ENCODE measurements at places on chromosomes 13 and 19.

- no peak for DNase-seq
Measured at GRCh38 chr19:51706296-51706695, 13.2 kb downstream of the SPACA6 start.

DNA sequence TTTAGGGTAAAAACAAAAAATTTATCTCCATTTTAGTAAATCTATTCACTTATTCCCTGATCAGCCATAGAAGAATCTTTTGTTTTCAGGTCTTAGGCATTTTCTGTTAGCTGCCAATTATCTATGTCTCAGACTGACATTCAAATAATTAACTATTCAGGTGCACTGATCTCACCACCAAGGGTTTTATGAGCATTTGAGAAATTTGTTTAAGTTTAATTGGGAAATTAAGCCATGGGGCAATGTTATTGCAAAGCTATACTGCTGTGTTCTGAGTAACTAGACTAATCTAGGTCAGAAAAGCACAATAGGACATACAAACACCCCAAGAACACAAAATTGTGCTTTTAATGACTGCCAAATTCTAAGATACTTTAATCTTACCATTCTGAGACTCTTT lies 210.7 kb upstream of the EDNRB start:
- DNase-seq, result no peak

DNA sequence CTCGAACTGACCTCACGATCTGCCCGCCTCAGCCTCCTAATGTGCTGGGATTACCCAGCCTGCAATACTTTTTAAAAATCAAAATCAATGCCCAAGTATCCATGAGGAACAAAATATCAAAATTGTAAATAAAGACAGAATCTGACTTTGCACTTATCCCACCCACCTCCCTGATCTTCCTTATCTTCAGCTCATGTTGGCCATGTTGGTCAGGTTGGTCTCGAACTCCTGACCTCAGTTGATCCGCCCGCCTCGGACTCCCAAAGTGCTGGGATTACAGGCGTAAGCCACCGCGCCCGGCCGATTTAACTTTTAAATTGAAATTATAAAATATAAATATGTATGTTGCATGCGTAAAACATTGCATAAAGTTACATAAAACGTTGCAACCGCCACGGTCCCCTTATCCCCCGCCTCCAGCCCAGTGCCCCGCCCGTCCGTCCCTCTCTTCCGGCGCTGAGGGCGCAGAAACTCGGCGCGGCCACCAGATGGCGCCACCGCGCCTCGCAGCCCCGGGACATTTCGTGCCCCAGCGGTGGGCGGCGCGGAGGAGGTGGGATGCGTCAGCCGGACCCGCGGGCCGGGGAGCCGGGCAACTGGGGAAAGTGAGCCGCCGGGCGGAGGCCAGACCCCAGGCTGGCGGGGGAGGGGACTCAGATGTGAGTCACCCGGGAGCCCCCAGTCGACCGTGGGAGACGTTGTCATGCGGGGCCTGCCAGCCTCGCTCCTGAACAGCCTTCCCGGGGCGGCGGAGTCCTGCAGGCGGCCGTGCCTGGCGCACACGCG lies 1.5 kb upstream of the GADD45B start:
- DNase-seq, result peak; percentile 69

- DNase-seq, result no peak
Measured at GRCh38 chr13:48817166-48817802, 158.4 kb upstream of the FNDC3A start.

GRCh38 chr13:27172495-27172842 lies 858 bp upstream of the USP12 start:
- DNase-seq, result no peak

DNA sequence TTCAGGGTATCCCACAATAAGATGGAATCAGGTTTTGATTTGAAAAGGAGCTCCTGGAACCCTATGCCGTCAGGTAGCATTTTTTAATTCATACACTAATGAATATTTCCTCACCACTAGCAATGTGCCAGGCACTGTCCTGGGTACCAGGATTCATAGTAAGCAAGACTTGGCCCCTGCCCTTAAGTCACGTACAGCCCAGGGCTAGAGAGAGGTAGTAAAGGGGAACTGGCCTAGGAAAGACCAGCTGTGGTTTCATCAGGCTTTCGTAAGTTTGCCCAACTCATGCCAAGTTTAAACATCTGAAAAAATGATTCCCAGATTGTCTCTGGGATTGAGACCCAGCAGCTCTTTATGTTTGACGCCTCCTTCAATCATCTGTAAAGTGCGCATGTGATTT lies 45.9 kb upstream of the AMER2 start:
- no peak for DNase-seq

GRCh38 chr13:75196147-75196837 lies 285.7 kb downstream of the TBC1D4 start:
- peak; percentile 61 for DNase-seq

DNA sequence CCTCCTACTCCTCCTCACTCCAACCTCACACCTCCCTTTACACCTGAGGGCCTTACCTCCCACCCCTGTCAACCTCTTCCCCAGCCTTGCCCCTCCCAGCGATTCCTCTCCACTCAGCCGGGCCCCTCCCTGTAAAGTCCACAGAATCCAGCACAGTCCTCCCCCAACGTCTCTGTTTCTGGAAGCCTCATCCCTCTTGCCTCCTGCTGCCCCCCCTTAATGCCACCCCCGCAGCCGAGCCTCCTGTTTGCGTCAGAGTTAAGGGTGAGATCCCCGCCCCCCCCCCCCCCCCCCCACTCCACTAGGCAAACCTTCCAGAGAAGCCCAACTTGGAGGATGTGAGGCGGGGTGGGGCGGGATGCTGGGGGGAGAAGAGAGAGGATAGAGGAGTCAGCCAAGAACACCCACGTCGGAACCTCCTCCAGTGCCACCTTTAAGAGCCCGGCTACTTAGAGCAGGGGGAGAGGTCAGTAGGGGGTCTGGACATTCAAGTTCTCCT lies 2.1 kb downstream of the UNC13A start:
- DNase-seq, result no peak

GRCh38 chr19:32416749-32417456 lies 11.3 kb downstream of the DPY19L3 start:
- peak; percentile 36 for DNase-seq

- DNase-seq, result no peak
Measured at GRCh38 chr13:47853236-47853635, 147.8 kb downstream of the SUCLA2 start.

GRCh38 chr19:34733266-34733745 lies 737 bp upstream of the ZNF181 start:
- DNase-seq, result no peak

GRCh38 chr13:82713687-82714405 lies 1168.4 kb downstream of the SLITRK1 start:
- DNase-seq, result peak; percentile 7

DNA sequence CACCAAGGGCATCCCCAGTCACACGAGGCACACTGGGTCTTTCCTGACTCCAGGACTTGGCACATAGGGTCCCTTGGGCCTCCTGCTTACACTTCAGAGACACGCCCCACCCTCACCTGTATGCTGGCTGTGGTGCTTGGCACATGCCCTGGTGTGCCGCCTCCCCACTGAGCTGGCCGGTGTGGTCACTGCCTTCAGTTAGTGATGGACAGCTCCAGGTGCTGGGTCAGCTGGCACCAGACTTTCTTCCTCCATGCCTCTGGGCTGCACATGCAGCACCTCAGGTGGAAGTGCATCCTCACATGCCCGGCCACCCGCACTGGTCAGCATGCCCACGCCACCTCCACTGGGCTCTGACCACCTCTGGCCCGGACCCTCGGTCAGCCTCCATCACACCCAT lies 52.9 kb downstream of the KLF2 start:
- DNase-seq, result no peak

- DNase-seq, result peak; percentile 29
Measured at GRCh38 chr19:35495107-35496064, 5.1 kb upstream of the KRTDAP start.

DNA sequence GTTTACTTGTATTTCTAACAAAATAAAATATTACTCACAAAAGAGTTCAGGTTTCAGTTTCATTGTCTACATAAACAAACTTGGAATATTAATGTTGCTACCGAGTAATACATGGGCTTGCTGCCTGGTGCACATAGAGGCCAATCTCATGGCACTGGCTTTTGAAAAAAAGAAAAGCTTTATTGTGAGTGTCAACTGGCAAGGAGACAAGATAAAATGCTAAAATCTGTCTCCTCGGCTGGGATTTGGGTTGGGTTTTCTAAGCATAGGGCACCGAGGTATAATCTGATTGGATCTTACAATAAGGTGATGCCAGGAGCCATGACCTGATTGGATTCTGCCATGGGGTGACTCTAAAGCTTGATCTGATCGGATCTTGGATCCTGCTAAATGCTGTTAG lies 1519.9 kb upstream of the MIR17HG start:
- DNase-seq, result no peak

GRCh38 chr19:7902796-7903243 lies 857 bp upstream of the MAP2K7 start:
- no peak for DNase-seq

DNA sequence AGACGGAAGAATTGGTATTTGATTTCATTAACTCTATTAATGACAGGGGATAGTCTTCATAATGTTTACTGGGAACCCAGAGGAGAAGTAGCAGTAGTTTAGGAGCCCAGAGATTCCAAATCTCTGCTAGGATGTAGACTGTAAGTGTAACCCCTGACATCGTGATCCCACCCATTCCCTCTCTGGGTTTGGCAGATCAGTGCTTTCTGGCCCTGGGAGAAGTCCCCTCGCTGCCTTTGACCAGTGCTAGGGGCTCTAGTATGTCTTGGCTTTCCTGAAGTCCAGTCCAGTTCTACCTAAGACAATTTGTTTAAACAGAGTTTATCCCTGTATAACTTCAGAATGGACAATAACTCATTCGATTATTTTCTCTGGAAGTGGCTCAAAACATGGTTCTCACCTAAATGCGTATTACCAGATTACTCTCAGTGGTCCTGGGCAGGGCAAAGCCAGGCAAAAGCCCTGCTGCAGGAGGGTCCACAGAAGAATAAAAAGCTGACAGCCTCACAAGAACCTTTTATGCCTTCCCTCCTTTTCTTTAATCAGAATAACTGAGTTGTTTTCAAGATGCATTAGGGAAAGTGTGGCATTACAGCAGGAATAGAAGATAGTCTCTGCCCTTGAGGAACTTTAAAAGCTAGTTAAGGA lies 11.8 kb downstream of the KLF5 start:
- DNase-seq, result no peak

DNA sequence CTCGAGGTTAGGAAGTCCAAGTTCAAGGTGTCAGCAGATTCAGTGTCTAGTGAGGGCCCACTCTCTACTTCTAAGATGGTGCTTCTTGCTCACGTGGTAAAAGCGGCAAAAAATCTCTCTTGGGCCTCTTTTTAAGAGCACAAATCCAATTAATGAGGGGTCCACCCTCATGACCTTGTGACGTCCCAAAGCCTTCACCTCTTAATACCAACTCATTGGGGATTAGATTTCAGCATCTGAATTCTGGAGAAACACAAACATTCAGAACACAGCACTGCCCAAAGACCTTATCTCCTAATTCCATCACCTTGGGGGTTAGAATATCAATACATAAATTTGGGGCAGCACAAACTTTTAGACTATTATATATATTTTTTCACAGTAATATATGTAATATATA lies 146.4 kb upstream of the GPC6 start:
- DNase-seq, result no peak

DNA sequence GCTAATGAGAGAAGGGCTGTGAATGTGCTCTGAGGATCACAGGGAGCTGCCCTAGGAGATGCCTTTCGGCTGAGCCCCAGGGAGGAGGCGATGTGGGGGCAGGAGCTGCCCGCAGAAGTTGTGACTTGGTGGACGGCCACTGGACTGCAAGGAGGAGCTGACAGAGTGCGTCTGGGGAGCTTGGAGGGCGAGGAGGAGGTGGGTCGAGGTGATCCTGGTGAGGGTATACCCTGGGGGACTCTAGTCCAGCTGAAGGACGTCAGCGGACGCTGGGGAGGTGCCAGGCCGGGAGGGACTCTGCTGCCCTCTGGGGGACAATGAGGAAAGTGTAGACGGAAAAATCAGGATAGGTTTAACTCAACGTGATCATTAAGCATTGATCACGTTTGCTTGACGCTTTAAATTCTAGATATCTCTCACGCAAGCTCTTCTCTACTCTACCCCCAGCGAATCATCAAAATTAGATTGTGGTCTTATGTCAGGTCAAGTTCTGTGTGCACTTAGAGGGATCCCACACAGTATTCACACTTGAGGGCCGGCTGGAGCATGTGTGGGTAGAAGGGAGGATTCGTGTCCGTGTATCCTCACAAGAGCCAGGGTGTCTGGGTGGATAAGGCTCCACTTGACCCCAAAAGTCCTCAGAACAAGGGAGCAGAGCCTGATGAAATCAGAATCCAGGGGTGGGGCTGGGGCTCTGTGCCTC lies 3.3 kb upstream of the CEACAM7 start:
- DNase-seq, result no peak

- no peak for DNase-seq
Measured at GRCh38 chr13:28624707-28625432, 34.1 kb upstream of the POMP start.

DNA sequence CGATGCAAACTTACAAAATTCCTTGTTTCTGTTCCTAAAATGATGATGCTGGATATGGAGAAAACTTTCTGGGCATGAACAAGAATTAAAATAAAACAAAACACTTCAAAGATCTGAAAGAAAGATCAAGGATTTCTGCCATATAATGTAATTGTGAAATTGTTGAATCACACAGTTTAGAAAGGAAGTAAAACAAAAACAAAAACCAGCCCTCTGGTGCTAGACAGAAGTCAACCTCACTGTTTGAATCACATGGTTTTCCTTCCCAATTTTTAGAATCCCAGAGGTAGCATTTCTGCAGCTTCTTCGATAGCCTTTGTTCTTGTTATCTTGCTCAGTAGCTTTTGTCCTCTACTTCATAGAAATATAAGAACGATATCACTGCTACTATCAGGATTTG lies 118.2 kb upstream of the ARGLU1 start:
- no peak for DNase-seq

DNA sequence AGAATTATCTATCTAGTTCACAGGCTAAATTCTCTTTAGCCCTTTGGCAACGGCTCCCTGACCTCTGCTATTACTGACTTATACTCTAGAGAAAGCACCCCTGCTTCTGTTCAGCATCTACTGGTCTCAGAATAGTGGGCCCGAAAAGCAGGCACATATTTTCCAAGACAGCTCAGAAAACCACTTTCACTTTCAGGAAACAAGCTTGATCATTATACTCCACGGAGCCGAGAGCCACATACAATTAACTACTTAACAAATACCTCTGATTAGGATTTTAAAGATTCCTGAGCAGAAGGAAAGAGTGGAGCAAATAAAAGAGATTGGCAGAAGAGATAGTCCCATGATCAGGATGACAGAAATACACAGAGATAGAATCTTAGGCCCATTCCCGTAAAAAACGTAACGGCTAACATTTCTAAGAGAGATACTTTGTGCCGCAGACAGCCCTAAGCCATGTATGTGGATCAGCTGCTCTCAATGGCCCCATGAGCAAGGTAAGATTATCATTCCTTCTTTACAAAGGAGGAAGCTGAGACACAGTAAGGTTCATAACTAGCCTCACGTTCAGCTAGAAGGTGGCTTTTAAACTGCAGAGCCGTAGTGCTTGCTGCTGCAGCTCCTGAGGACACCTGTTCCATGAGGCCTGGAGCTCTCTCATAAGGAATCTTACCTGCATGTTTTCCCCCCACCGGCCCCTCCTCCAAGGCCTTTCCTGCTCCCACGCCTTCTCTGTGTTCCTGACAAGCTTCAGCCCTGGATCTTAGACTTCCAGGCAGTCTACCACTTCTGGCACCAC lies 227.2 kb downstream of the FOXO1 start:
- no peak for DNase-seq

All from stromal cell of bone marrow (primary cell).